Left colon (tissue), 2 donors: ENCODE measurements at places on chromosomes 6 and 20. TPM values are rescaled to one million over a fixed set of nuclear protein-coding genes. Genes with fewer than 3 reads are reported as not detected.
A peak's percentile ranks its signal among the peaks of the same experiment; 100 is the strongest.

The LY6G6C gene
- not detected for total RNA-seq

The HSPA1L gene
- total RNA-seq: 1.1 TPM

- DNase-seq: no peak
These were observed 115.7 kb upstream of the SALL4 start for GRCh38 chr20:51917886-51918535.

The FAM83C gene
- 0.20 TPM for total RNA-seq

DNA sequence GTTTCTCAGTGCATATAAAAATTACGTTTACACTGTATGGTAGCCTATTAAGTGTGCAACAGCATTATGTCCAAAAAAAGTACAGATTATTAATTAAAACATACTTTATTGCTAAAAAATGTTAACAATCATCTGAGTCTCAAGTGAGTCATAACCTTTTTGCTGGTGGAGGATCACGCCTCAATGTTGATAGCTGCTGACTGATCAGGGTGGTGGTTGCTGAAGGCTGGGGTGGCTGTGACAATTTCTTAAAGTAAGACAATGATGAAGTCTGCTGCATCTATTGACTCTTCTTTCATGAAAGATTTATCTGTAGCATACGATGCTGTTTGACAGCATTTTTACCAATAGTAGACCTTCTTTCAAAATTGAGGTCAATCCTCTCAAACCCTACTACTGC is 155.1 kb downstream of the BTBD9 start:
- DNase-seq: no peak

- DNase-seq: no peak
These were observed 449.4 kb downstream of the PTPRT start for GRCh38 chr20:42740226-42740870.

DNA sequence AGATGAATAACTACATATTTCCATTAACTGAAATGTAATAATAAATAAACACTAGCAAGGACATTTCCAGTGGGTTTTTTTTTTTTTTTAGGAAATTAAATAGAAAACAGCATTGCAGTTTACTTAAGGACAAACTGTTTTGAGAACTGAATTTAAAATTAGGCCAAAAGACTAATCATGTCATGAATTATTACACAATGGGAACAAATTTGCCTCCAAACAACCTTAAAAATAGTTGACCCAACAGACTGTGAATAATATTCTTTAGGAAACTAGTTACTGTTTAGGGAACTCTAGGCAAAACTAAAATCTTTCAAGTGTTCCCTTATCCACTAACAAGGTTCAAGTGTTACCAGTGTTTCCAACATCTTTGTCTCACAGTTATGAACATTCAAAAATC is 16.4 kb upstream of the COL12A1 start:
- DNase-seq: no peak

The SIM1 gene
- total RNA-seq: not detected

DNA sequence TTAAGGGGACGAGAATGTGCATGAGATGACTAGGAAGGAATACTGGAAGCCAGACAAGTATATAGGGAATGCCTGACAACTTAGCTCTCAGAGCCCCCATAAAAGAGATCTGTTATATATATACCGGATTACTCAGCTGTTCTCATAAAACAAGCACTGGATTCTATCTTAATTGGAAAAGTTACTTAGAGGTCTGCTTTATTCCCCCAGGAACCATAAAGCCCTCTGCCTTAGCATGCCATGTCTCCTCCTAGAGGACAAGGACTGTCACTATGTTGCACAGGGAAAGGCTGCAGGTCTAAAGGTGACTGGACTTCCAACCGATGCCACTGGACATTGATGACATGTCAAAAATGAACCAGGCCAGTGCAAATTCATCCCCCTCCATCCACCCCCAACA is 6.4 kb downstream of the EXOC2 start:
- DNase-seq: no peak

- DNase-seq: no peak
These were observed 182.3 kb upstream of the PRSS16 start for GRCh38 chr6:27065183-27065582.

DNA sequence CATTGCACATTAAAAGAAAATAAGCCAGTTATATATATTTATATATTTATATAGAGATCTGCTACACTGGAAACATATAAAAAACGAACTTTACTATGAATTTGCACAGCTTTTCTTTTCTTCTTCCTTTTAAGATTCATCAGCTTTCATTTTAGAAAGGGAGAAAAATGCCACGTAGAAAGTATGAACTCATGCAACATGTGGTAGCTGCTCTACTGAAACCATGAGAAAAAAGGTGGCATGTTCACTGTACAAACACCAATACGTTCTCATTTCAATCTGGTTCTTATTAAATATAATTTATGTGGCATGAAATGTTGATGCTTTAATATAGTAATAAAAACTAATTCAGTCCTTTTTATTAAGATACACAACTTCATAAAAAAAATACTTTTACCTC is 68.8 kb upstream of the THEMIS start:
- no peak for DNase-seq

DNA sequence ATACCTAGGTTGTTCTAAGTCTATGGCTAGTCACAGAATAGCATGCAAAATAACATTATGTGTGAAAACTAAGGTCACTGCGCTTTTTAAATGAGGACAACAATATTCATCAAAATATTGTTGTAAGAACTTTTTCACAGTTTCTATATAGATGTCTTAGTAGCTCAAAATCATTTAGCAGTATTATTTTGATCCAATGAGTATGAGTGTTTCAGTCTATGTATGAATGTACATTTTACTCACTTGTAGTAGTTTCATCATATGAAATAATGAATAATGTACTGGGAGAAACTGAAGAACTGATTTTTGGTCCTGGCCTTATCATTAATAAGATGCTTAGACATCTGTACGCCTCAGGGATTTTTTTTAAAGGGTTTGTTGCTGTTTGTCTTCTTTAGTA is 16.5 kb upstream of the TMEM30A start:
- DNase-seq: no peak

GRCh38 chr20:48599748-48600469 is 227.9 kb downstream of the PREX1 start:
- DNase-seq: no peak

DNA sequence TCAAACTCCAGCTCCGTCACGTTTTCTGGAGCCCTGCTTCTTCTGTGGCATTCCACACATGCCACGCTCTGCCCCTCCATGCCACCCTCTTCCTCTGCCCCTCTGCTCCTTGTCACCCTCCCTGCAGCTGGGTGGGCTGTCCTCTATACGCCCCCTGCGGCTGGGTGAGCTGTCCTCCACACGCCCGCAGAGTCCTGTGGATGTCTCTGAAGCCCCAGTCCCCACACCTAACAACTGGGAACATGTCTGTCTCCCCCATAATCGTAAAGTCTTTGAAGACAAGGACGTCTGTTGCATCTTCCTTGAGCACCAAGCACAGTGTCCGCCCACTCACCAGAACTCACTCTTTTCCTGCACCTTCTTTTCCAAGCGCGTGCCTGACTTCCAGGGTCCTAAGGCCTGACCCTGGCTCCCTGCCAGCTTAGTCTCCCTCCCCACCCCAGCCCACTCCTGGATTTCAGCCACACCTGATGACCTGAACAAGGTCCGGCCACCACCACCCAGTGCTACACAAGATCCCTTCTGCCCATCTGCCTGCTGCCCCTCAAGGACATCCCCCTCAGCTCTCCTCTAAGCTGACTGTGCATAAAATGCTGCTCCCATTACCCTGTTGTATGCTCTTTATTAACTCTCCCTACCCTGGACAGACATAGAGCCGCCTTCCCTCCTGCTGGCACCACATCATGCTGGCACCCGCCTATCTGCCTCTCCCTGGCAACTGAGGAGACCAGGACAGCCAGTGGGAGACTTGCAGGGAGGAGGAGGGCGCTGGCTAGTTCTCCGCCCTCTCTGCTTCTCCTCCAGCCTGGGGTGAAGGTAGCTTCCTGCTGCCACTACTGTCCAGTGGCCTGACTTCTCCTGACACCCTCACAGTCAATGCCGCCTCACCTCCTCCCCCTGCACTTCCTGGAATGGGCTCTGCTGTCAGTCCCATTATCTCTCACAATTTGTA is 10.7 kb upstream of the PRR18 start:
- no peak for DNase-seq

DNA sequence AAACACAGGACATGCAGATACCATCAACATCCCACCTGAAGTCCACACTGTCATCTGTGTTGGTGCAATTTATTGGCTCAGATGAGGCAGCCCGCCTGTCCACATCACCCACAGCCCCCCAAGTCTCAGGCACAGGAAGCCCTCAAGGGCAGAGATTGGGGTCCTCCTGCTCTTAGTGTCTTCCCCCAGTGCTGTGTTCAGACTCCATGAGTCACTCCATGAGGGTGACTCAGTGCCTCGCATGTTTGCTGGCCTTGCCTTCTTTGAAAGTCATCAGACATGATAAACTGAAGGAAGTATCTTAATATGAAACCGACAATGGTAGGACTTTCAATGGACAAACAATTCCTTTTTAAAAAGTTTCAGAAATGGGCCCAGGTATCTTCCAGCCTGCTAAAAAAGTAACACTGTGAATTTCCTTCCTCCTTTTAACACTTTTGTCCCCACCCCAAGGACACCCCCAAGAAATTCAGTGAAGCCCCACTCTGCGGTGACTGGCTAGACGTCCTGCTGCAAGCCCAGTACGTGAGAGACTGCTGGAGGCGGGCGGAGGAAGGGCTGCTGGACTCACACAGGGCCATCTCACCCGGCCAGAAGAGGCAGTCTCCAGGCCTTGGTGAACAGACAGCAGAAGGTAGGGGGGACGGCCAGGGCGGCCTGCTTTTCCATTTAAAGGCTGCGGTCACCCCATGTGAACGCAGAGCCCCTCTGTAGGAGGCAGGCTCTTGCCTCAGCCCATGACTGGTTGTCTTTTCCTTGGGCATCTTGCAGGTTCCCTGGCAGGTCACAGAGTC is 43.0 kb upstream of the KCNK16 start:
- DNase-seq: no peak

- no peak for DNase-seq
These were observed 38.9 kb downstream of the MGME1 start for GRCh38 chr20:18007534-18008292.

DNA sequence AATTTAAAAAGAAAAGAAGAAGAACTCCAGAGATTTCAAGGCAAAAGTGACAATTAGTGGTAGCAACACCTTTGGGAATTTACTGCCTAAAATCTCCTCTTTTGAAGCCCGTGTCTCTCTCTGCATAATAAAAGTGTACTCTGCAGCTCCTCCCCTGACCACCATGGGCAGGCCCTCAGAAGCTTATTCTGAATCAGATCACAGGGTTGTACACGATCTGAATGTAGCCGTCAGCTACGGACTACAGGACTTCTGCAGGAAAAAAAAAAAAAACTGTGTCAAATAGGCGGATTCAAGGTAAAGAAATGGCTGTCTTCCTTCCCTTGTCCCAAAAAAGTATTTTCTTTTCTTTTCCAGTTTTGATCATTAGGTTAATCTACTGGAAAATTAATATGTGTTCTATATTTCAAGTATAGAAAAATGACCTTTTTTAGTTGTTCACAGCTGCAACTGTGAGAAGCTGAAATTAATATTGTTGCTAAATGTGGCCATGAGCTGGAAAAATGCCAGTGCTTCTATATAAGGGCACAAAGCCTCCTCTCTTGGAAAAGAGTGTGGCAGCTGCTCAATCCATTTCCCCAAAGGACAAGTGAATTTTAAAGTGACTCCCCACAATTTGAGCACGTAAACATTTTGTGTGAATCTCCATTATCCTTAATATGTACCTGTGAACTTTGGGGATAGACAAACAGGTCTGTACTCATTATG is 397.4 kb downstream of the C6orf118 start:
- DNase-seq: no peak

The TFAP2A gene
- 0.20 TPM for total RNA-seq

DNA sequence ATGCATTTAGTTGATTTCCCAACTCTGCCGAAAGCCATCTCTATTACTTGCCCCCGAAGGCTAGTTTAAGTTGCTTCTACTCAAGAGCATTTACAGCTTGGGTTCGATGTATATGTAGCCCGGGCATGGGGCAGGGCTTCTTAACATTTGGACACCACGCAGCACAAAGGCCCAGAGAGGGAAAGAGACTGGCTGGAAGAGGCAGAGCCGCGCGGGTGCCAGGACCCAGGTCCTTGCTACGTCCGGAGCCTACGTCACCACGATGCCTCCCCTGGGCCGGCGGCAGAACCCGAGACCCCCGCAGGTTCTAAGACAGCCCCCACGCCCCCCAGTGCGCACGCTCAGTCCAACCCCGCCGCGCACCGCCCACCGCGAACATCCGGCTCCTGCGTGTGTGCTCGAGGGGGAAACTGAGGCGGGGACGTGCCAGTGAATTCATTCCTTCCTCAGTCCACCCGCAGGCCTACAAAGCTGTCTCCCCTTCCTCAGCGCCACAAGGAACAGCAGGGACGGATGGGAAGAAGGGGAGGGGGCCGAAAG is 367 bp upstream of the PCIF1 start:
- peak; percentile 79 for DNase-seq

GRCh38 chr6:139137706-139138105 is 2.8 kb downstream of the HECA start:
- no peak for DNase-seq

The PLA2G7 gene
- total RNA-seq: 0.70 TPM

The PBOV1 gene
- total RNA-seq: not detected

DNA sequence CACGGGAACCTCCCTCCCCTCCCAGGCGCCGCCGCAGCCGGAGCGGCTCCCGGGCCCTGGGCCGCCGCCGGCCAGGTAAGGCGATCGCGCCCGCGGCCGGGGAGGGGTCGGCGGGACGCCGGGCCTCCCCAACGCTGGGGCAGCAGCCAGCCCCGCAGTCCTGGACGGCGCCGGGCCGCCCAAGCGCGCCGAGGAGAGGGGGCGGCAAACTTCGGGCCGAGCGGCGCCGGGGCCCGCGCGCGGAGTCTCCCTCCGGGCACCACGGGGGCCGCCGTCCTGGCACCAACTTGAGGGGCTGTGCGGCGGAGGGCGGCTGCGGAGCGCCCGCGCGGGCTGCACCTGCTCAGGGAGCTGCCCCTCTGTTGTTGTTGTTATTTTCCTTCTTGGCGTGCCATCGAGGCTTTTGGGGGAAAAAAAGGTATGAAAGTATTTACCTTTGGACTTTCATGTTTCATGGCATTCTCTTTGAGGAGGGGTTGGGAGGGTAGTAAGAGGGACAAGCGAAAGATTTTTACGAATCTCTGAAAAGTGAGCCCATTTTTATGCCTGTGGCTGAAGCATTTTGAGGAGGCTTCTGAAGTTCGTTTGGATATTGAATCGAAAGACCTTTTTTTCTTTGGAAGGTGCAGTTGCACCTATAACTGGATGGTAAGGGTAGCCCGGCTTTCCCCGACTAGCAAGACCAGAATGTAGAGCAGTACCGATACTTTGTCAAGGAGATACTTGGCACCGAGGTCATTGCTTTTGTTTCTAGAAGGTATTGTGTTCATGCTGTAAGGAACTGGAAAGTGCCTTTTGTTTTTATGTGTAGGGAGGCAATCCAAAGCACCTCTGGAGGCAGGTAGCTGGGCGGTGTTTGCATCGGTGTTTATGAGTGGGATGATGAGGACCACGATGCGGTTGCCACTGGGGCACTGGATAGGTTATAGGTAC is at the start of gene RNF182:
TSS of gene RNF182 (plus strand) at position 4 of the 933 bp plus-strand sequence. CDS start 52,168 bp downstream, outside the sequence.
- DNase-seq: no peak

The GABRR2 gene
- total RNA-seq: 0.55 TPM
